Aorta (tissue), 5 donors: ENCODE measurements at places on chromosomes 12 and 14.

GRCh38 chr14:80364274-80364673, 153.0 kb upstream of the DIO2 start:
- H3K36me3 ChIP-seq, result no peaks in the 10 kb centered on the region
- H3K27me3 ChIP-seq, result no peaks in the 10 kb centered on the region
- H3K27ac ChIP-seq, result no peak overlapping the region

GRCh38 chr12:84294246-84294645, 618.4 kb downstream of the SLC6A15 start:
- no peak for DNase-seq
- no peaks in the 10 kb centered on the region for H3K27me3 ChIP-seq
- H3K27ac ChIP-seq, result no peak overlapping the region

- H3K27me3 ChIP-seq, result no peaks in the 10 kb centered on the region
- DNase-seq, result no peak
- no peak overlapping the region for H3K27ac ChIP-seq
- H3K4me1 ChIP-seq, result no peaks in the 10 kb centered on the region
- no peaks in the 10 kb centered on the region for H3K36me3 ChIP-seq
Measured at GRCh38 chr12:52946334-52946733, 2.6 kb upstream of the KRT18 start.

DNA sequence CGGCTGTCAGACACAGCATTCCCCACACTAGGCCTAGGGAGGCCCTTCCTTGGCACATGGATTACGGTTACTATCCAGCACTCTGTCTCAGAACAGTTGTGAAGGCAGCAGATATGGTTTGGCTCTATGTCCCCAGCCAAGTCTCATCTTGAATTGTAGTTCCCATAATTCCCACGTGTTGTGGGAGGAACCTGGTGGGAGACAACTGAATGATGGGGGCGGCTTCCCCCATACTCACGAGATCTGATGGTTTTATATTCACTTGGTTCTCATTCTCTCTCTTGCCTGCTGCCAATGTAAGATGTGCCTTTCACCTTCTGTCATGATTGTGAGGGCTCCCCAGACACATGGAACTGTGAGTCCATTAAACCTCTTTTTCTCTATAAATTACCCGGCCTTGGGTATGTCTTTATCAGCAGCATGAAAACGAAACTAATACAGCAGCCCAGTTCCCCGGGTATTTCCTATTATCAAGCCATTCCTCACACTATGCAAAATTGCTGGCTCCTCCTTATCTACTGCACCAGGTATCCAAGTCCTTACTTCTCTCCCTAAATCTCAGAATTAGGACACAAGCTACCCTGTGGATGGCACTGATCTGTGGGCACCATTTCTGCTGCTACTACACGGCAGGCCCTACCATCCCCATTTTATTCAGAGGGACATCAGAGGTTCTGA, 33.3 kb downstream of the NT5DC3 start:
- H3K36me3 ChIP-seq, result no peaks in the 10 kb centered on the region
- H3K27ac ChIP-seq, result peak overlapping the region; percentile 15

GRCh38 chr12:110012659-110013058, 13.4 kb downstream of the ANKRD13A start:
- no peaks in the 10 kb centered on the region for H3K27me3 ChIP-seq
- no peaks in the 10 kb centered on the region for H3K4me1 ChIP-seq
- H3K36me3 ChIP-seq, result peaks cover 12% of the 10 kb centered on the region
- H3K4me3 ChIP-seq, result no peak overlapping the region
- DNase-seq, result no peak
- H3K27ac ChIP-seq, result no peak overlapping the region
